ENCODE measurements at places on chromosomes 13 and 19.

DNA sequence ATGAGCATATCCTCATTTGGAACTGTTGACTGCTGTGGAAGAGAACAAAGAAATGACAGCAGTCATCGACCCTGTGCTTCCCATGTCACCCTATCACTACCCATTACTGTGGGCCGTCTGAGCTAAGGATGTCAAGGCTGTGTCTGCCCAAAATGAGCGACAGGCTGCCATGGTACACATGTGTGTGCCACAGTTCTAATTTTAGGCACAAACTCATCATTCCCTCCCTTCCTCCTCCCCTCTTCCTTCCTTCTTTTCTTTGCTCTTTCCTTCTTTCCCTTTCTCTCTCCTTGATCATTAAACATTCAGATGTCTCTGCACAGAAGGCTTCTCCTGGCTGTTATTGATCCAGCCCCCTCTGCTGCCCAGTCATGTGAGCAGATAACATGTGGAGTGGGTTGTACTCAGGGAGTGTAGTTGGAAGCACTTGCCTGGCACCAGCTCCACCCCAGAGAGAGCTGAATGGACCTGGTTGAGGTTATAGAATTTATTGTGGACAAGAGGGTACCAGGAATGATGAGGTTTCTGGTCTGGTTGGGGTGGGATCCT, 6.3 kb downstream of the FGF9 start:
- DNase-seq: no peak

- DNase-seq: no peak
Measured at GRCh38 chr19:29410601-29411000, 115.2 kb upstream of the VSTM2B start.

- no peak for DNase-seq
Measured at GRCh38 chr13:42215578-42216421, 56.2 kb upstream of the AKAP11 start.

- peak; percentile 56 for DNase-seq
Measured at GRCh38 chr13:60431108-60431700, 34.2 kb downstream of the TDRD3 start.

- DNase-seq: no peak
Measured at GRCh38 chr19:13840305-13841085, 36.4 kb upstream of the NANOS3 start.

DNA sequence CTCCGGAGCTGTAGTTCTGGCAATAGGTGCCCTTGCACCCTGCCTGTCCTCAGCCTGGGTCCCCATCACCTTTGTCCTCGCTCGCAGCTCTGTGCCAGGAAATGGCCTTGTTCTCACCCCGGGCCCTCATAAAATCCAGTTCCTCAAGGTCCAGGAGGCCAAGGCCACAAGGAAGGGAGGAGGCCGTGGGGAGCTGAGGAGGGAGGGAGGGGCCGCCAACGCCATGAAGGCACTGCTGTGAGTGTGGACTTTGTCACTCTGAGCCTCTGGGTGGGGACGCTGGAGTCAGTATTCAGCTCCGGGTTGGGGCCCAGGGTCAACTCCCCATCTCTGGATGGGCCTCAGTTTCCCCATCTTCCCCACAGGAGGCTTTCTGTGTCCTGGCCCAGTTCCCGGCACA, 9.2 kb upstream of the GNA11 start:
- DNase-seq: no peak

GRCh38 chr13:82565201-82565600, 1317.1 kb downstream of the SLITRK1 start:
- no peak for DNase-seq

DNA sequence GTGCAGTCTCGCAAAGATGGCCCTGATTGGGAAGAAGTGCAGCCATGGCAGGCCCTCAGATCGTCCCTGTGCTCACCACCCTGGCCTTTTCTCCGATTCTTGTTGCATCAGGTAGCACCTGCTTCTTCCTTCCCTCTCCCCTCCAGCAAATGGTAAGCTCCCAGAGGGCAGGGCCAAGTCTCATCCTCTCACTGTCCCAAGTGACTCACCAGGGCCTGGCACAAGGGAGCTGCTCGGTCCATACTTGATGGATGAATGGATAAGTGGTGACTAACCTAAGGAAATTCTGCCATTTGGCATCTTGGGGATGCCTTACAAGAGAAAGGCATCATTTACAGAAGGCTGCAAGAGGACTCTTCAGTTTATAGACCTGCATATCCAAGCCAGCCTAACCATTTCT, 84.9 kb downstream of the ZIC5 start:
- DNase-seq: no peak

- DNase-seq: no peak
Measured at GRCh38 chr19:16585808-16586476, 13.7 kb upstream of the SLC35E1 start.

- no peak for DNase-seq
Measured at GRCh38 chr19:37907735-37908455, 887 bp downstream of the SIPA1L3 start.

DNA sequence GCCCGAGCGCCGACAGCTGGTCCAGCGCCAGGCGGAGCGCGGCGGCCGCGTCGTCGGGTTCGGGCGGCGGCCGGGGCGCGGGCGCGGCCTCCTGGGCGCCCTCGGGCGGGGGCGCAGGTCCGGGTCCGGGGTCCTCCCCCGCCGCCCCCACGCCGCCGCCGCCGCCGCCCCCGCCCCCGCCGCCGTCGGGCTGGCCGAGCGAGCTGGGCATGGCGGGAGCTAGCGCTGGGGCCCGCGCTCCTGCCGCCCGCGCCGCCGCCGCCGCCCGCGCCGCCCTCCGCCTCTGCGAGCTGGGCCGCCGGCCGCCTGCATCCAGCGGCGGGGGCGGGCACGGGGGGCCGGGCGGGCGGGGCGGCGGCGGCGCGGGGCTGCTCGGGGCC, 287 bp downstream of the MEX3D start:
- no peak for DNase-seq

GRCh38 chr19:38727868-38728660, 16.2 kb downstream of the CAPN12 start:
- DNase-seq: no peak

DNA sequence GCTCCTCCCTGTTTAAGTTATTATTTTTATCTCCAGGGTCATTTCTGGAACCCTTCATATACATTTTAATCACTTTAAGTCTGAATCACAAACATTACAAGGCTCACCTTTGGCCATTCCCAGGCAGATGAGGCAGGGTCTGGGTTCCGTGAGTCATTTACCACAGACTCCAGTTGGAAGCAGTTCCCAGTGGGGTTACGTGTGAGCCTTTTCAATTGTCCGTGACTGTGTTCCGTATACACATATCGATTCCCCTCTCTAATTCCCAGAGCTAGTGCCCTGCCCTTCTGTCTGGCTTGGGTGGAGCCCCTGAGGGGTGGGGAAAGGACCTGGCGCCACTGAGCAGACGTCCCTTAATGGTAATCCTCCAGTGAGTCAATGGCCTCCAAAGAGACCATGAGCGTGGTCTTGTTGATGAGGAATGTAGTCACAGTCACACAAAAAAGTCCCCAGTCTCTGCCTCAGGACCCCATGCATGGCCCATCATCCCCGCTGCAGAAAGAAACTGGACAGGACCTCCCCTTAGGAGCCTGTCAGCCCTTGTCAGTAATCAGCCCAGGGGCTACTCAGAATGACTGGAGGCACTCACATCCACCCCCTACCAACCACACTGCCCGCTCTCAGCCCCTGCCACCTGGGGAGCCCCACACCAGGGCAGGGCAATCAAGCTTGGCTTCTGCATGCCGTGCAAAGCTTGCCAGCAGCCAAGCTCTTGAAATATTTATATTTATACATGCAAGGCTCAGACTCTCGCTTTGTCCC, 144.4 kb downstream of the ZIC5 start:
- DNase-seq: no peak

DNA sequence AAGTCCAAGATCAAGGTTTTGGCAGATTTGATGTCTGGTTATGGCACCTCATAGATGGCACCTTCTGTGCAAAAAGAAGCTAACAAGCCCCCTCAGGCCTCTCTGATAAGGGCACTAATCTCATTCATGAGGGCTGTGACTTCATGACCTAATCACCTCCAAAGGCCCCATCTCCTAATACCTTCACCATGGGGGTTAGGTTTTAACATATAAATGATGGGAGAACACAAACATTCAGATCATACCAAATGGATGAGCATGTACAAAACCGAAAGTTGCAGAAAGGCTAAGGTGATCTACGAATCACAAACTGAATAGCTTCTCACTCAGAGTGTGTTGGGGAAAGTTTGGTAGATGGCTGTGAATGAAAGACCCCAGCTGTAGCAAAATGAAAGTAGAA, 217.4 kb downstream of the TBC1D4 start:
- DNase-seq: no peak

DNA sequence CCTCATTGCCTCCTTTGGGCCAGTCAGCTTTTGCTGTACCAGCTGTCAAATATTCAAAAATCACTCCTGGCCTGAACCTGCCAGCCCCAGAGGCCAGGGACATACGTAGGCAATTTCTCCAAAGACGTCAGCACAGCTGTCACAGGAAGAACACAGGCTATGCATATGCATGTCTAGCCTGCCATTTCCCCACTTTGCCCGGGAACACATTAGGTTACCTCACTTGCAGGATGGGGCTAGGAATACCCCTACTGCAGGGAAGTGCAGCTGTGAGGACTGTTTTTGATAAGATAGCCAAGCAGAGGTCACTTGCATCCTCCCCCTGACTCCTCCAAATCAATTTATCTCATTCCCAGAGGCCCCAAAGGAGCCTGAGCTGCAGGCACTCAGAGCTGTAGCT, 2.8 kb downstream of the ZNF667 start:
- no peak for DNase-seq

DNA sequence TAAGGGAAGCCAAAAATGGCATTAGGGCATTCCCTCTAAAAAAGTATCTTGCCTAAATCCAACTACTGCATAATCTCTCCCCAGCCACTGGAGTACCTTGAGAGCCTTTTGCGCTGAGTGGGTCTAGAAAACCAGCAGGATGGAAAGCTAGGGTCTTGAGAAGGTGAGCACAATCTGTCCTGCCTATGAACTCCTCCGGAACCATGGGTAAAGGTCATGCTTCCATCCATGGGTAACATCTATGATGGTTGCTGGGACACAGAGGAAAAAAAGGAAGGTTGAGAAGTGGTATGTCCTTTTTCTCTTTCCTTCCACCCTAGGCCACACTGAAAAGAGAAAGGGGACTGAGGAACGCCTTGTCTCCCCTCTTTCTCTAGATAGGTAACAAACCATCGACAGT, 52.4 kb downstream of the ZNF676 start:
- DNase-seq: no peak

DNA sequence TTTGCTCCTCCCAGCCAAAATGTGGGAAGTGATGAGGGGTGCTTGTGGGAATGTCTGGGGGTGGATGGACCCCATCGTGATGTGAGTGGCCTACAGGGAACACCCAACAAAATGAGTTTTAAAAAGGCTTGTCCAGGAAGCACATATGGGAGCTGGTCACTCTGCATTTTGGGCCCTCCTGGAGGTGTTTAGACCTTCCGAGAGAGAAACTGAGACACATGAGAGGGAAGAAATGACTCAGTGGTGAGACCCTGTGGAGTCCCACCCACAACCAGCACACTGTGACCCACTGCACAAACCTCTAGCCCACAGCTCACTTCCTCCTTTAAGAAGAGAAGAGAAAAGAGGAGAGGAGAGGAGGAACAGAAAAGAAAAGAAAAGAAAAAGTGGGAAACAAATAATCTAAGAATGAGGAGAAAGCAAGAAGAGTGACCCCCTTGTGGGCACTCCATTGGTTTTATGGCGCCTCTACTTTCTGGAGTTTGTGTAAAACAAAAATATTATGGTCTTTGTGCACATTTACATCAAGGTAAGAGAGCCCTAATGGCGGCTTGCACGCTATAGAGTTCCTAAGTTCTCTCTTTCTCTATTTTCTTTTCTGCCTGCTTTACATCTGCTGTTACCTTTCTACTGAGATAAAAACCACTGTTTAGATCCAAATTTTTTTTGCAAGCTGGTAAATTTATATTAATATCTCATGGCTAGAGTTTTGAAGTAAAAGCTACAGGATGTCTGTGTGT, 13.3 kb upstream of the LILRB1 start:
- DNase-seq: no peak

DNA sequence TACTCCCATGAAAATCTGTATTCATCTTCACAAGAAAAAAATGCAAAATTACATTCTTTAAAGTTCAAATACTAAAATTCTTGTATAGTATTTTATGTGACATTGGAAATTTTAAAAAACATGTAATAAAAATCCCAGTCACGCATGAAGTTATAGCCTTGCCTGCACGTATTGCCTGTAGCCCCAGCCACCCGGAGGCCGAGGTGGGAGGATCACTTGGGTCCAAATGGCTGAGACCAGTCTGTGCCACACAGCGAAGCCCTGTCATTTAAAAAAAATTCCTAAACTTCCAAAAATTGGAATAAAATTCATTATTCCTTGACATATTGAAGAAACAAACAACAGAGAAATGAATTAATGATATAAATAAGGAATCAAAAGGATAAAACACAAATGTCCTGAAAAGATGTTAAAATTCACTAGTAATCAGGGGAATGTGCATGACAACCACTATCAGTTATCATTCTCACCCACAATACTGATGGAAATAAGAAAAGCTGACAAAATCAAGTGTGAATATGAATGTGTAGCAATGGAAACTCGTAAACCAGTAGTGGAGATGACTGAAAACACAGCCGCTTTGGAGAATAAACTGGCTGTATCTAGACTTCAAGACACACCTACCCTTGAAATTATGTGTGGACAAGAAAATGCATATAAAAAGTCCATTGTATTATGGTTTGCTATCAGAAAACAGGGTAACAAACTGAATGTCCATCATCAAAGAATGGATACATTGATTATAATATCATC, 7.5 kb downstream of the CARD8 start:
- no peak for DNase-seq

DNA sequence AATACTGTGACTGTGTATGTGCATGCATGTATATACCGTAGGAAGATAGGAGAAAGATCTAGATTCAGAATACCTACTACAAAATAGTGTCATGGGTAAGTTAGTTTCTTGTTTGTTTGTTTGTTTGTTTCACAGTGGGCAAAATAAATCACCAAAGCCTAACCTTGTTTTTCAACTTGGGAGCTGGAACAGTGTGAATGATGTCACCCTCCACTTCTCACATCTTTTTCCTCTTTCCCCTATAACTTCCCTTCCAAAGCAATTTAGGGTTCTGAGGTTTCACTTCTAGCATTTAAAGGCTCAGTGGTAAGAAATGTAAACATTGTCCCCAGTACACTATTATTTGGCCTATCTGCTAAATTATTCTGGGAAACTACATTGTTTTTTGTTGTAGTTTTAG, 5.4 kb downstream of the KCTD4 start:
- DNase-seq: no peak

Data from putamen (tissue), 1 donor.